ENCODE measurements at places on chromosomes 12 and 14.

- DNase-seq = no peak
Measured at GRCh38 chr14:68223631-68224030, 404.1 kb downstream of the RAD51B start.

- no peak for DNase-seq
Measured at GRCh38 chr14:104967386-104968152, 10.6 kb downstream of the AHNAK2 start.

- DNase-seq = no peak
Measured at GRCh38 chr14:39433452-39433813, 1.2 kb upstream of the FBXO33 start.

- DNase-seq = no peak
Measured at GRCh38 chr12:120955232-120955631, 23.1 kb upstream of the HNF1A start.

GRCh38 chr12:57739914-57740538, 1.5 kb upstream of the AGAP2 start:
- DNase-seq = no peak

DNA sequence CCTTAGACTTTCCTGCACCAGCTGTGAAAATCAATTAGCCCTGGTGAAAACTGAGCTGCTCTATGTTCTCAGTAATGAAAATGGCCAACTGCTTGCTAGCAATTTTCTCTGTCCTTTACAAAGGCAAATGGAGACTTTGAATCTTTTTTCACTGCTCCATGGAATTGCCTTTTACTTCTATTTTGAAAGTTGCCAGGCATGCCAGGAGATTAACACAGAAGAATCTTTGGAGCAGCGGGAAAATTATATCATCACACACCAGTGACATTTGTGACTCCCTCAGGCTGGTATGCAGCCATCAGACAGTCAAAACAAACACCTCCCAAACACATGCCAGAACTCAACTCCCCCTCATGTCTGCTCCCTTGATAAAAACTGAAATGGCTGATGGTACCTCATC, 872.0 kb upstream of the FLRT2 start:
- no peak for DNase-seq

- no peak for DNase-seq
Measured at GRCh38 chr12:104588921-104589590, 132.3 kb downstream of the CHST11 start.

DNA sequence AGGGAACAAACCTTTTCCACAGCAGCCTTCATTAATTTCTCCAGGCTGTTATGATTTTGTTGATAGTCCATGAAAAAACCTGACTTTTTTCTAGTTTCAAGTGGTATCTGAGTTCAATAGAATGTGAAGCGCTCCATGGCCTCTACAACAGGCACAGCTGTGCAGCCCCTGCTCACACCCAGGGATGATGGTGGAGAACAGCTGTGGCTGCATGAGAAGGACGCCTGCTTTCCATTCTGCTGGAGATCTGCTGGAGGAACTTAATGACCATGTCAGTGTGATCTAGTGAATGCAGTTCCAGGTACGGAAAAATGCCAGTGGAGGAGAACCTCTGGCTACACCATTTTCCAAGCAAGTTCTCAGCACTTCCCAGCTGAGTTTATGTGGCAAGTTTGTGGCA, 80.6 kb downstream of the PIWIL1 start:
- peak; percentile 10 for DNase-seq

DNA sequence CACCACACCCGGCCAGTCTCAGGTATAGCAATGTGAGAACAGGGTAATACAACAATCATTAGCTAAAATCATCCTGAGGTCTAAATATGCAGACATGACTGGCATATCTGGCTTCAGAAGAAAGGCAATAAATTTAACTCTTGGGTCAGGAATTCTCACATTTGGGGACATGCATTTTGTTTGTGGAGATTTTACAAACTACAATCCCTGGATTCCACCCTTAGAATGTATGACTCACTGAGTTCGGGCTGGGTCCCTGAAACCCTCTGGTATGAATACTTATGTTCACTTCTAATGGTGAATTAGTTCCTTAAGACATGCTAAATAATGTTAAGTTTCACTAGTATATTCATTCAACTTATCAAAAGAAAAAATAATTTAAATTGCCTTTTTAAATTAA, 98.9 kb upstream of the HMGA2 start:
- DNase-seq = no peak

DNA sequence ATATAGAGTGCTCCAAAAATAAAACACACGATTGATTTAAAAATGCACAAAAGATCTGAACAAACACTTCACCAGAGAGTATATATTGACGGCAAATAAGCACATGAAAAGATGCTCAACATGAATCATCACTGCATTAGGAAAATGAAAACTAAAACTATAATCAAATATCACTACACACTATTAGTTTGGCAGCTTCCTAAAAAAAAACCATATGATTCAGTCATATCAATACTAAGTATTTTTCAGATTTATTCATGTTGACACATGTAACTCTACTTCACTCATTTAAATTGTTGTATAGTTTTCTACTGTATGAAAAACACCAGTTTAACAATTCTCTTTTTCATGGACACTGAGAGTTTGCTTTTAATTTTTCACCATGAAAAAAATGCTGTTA, 41.6 kb downstream of the EXOC5 start:
- no peak for DNase-seq

DNA sequence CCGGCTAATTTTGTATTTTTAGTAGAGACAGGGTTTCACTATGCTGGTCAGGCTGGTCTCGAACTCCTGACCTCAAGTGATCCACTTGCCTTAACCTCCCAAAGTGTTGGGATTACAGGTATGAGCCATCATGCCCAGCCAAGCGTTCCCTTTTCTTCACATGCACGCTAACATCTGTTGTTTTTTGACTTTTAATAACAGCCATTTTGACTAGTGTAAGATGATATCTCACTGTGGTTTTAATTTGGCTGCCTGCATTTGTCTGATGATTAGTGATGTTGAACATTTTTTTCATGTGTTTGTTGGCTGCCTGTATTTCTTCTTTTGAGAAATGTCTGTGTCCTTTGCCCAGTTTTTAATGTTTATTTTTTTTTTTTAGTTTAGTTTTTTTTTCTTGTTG, 10.2 kb upstream of the YARS2 start:
- no peak for DNase-seq

- DNase-seq = no peak
Measured at GRCh38 chr12:104131609-104132008, 6.4 kb downstream of the NFYB start.

GRCh38 chr12:26701604-26702215, 131.3 kb downstream of the ITPR2 start:
- DNase-seq = no peak

DNA sequence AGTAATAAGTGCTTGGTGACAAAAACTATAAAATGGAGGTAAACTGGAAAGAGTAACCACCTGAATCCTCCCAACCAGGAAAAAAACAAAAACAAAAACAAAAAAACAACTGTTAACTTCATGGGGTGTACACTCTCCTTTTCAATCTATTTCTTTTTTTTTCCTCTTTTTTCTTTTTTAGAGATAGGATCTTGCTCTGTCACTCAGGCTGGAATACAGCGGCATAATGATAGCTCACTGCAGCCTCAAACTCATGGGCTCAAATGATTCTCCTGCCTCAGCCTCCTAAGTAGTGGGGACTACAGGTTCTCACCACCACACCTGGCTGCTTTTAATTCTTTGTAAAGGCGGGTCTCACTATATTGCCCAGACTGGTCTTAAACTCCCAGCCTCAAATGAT, 76.8 kb downstream of the PHLDA1 start:
- DNase-seq = no peak

DNA sequence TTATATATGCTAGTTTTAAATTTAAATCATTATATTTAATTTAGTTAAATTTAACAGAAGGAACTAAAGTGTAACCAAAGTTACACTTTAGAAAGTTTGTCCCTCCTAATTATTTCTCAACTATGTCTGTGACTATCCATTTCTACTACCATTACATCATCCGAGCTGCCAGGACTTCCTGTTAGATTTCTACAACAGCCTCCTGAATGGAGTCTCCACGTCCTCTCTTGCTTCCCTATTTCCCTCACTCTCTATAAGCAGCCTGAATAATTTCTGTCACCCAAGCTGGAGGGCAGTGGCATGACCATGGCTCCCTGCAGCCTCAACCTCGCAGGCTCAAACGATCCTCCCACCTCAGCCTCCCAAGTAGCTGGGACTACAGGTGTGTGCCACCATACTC, 84.1 kb downstream of the TTC7B start:
- no peak for DNase-seq

DNA sequence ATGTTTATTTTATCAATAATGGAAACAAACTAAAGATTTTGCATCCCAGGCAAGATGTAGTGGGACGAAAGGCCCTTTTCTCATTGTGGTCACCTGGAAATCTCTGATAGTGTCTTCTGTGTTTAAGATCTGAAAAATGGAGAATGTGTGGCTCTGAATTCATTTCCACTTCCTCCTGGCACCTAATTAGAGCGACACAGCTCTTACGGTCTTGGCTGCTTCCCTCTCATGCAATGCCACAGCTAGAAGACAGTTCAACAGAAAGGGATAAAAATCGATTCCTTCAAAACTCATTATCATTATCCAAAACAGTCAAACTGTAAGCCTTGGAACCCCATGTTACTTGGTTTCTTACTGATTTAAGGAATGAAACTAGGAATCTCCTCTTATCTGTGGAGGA, 9.3 kb downstream of the ST8SIA1 start:
- no peak for DNase-seq

DNA sequence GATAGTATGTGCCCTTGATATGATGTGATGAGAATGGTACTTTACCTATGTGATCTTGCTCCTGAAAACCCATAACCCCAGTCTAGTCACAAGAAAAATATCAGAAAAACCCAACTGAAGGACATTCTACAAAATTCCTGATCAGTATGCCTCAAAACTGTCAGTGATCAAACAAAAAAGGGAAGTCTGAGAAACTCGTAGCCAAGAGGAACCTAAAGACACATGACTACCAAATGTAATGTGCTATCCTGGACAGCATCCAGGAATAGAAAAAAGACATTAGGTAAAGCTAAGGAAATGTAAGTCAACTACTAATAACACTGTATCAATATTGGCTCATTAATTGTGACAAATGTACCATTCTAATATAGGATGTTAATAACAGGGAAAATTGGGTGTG, 4.1 kb upstream of the WIF1 start:
- no peak for DNase-seq

DNA sequence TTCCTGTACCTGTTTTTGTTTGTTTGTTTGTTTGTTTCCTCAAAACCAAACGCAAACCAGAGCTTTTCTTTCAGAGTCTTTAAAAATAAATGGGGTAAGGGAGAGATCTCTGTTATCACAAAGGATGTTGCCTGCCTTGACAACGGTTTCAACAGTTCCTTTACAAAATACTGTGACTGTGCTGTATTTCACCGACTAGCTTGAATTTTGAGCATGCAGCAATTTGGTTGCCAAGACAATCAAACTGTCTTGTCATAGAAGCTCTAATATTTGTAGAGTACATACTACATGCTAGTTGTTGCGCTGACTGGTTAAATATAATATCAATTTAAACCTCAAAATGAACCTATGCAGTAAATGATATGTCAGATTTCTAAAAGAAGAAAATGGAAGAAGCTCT, 22.4 kb upstream of the TCP11L2 start:
- no peak for DNase-seq

DNA sequence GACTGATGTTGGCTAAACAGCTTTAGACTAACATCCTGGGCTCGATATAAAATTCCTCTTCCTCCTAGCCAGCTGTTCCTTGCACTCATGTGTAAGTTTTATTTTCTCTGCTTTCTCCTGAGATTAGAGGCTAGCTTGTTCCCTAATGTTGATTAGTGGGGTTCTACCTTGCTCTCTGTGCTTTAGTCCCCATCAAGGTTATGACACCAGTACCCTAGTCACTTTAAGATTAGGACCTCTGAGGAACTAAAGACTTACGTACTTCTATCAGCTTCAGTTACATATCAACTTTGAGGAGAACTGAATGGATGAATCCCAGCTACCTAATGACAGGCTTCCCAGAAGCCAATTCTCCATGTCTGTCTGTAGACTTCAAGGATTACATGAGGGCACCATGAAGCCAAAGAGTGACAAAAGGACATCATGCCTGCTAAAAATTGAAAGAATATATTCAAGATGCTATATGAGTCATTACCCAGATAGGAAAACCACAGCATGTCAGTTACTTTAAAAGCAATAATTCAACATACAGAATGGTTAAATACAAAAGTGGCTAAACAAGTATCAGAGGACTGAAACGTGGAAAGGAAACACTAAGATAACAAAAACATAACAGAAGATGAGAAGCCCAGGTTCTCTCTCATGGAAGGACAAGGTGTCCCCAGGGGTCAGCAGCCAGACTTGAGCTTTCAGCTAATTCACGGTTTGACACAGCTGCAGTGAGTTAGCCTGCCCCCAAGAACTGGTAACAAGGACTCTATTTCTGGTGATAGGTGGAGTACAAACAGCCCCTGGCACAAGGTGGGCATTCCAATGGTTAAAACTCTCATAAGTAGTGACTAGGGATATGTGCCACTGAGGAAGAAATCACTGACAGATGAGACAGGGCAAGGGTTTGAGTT, 20.4 kb downstream of the ADAM20 start:
- DNase-seq = no peak

- no peak for DNase-seq
Measured at GRCh38 chr12:101563212-101563611, 31.6 kb upstream of the MYBPC1 start.

GRCh38 chr12:12882288-12882687, 9.1 kb upstream of the GPRC5A start:
- no peak for DNase-seq

DNA sequence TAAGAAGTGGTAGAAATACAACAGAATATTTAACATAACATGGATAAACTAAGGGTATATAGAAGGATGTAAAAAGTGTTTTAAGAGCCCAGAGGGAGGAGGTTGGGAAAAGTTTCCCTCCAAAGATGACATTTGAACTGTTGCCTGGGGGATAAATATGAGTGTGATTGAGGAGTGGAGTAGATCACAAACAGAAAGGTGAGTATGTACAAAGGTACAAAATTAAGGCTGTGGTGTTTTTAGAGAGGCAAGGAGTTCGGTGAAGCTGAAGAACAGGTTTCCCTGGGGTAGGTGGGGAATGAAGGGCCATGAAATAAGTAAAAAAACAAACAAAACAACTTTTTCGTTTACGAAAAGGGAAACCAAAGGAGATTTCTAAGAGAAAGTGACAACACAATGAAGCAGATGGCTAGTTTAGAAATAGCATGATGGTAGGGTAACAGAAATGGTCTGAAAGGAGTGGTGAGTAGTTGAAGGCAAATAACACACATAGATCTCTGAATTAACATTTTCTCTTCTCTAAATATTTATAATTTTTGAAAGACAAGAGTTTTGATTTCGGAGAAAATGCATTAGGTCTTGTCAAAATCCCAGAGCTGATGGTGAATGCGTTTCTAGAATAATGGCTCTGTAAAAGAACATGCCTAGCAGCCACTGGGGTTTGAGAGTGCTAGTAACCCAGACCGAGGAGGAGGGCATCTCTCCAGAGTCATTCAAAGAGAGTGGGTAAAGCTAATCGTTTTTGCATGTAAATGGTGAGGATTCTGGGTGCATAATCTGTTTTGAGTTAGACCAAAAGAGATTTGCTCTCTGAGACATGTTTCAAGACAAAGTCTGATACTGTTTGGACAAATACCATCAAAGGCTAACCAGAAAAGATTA, 240.4 kb upstream of the DCN start:
- DNase-seq = no peak

GRCh38 chr12:116308647-116309046, 31.2 kb upstream of the MED13L start:
- no peak for DNase-seq

- no peak for DNase-seq
Measured at GRCh38 chr12:2163177-2163941, 110.6 kb downstream of the CACNA1C start.

All from stimulated activated CD8-positive, alpha-beta memory T cell treated with anti-CD3 and anti-CD28 coated beads, Interleukin-4, amount 100 ng/mL, for 48 hours (primary cell).